T-helper 2 cell (primary cell): ENCODE measurements at places on chromosomes 6 and 20.

GRCh38 chr20:63519668-63520503, 679 bp upstream of the PPDPF start:
- peak; percentile 64 for DNase-seq

GRCh38 chr20:8018958-8019245, 659 bp downstream of the TMX4 start:
- peak; percentile 41 for DNase-seq

DNA sequence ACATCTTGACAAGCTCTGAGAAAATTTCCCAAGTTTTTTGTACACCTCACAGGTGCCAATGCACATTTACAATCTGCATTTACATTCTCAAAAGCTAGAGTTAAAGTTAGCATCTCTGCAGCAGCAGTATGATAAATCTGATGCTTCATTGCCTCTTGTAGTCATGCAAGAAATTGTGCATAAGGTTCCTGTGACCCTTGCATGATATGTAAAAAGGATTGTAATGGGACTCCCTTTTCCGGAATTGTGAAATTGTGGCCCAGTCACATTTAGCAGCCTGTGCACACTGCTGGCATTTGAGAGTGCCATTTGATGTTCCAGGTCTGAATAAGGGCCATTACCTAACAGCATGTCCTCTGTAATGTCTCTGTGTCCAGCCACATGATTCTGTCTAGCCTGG, 24.1 kb downstream of the HLA-DRB1 start:
- no peak for DNase-seq

GRCh38 chr20:33553516-33553915, 63.6 kb downstream of the CBFA2T2 start:
- DNase-seq, result no peak

GRCh38 chr6:27650620-27651370, 177.9 kb upstream of the ZNF184 start:
- no peak for DNase-seq

- DNase-seq, result no peak
These were observed 483.8 kb upstream of the FLRT3 start for GRCh38 chr20:14821251-14821650.

DNA sequence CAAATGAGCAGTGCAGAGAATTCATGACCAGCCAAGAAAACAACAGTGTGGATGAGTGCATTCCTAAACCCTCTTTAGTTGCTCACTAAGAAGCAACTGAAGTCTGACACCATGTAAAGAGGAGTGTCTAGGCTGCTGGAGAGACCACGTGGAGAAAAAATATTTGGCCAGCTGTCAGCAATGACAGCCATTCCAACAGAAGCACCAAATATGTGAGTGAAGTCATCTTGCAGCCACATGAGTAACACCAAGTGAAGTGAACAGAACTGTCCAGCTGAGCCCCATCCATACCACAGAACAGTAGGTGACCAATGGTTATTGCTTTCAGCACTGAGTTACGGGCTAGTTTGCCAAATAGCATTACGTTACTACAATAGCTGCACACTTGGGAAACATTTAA, 89.4 kb downstream of the TBXT start:
- no peak for DNase-seq

- no peak for DNase-seq
These were observed 5.1 kb downstream of the COX4I2 start for GRCh38 chr20:31642837-31643236.

DNA sequence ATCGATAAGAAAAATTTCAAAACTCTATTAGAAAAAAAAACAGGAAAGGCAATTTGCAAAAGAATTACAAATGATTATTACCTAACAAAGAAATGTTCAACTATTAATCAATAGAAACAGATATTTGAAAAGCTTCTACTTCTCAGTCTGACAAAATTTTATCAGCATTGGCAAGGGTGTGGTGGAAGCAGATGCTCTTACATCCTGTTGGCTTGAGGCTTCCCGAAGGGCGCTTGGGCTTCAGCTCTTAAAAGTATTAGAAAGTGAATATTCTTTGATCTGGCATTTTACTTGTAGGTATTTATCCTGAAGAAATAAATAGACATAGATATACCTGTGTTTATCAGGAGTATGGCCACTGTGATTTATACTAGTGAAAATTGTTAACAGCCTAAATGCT, 38.7 kb downstream of the SLC35D3 start:
- DNase-seq, result no peak

DNA sequence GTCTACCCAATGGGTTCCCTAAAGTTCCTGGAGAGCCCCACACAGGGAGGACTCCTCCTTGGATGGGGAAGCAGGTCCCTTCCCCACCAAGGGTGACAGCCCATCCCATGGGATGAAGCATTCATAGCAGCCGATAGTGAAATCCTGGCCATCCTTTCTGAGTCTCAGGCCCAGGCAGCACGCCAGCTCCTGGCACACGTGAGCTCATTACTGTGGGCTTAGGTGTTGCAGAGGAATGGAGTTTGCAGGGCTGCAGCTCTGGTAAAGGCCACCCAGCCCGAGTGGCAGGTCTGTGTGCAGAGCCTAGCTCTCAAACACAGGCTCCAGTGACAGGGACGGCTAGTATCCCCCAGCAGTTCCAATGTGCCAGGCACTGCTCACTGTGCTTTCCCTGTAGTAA, 31.0 kb downstream of the SIRPA start:
- no peak for DNase-seq

DNA sequence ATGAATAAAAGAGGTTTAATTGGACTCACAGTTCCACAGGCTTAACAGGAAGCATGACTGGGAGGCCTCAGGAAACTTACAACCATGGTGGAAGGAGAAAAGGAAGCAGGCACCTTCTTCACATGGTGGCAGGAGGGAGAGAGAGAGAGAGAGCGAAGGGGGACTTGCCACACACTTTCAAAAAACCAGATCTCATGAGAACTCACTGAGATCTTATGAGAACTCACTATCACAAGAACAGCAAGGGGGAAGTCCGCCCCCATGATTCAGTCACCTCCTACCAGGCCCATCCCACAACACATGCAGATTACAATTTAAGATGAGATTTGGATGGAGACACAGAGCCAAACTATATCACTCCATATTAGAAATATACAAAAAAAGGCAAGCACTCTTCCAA, 6.1 kb upstream of the SIRPD start:
- no peak for DNase-seq

- no peak for DNase-seq
These were observed 102.6 kb downstream of the TULP4 start for GRCh38 chr6:158414851-158415262.

DNA sequence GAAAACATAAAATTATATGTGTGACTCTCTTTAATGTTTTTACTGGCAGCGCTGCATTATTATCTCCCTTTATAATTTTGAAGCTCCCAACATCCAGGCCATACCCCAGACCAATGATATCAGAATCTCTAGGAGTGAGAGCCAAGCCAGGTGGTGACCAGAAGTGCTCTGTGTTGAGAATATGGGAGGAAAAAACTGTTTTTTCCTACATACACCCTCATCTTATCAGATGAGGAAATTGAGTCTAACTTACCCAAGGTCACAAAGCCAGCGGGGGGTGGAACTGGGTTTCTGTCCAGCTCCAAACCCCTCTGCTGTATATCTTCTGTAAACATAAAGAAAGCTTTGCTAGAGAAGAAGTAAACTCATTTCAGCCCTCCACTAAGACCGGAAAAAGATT, 42.5 kb downstream of the LY86 start:
- no peak for DNase-seq

- no peak for DNase-seq
These were observed 170.6 kb downstream of the CARMIL1 start for GRCh38 chr6:25449774-25450173.

DNA sequence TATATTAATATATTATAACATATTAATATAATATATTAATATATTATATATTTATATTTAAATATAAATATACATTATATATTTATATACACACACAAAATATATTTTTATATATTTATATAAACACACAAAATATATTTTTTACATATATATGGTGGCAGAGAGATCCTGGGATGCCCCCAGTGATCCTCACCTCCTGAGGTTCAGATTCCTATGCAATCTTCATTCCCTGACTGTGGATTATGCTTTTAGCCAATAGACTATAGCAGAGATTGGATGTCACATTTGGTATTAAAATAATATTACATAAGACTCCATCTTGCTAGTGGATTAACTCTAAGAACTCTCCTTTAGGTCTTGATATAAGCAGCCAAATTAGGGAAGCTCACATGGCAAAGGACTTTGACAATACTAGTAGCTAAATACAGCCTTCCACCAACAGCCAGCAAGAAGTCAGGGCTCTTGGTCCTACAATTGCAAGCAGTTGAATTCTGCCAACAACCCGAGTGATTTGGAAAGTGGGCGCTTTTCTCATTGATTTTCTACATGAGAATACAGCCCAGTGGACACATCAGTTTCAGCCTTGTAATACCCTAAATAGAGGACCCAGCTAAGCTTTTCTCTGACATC, 681.0 kb downstream of the C6orf118 start:
- DNase-seq, result no peak

GRCh38 chr20:56417911-56418310, 5.9 kb downstream of the CASS4 start:
- DNase-seq, result no peak

DNA sequence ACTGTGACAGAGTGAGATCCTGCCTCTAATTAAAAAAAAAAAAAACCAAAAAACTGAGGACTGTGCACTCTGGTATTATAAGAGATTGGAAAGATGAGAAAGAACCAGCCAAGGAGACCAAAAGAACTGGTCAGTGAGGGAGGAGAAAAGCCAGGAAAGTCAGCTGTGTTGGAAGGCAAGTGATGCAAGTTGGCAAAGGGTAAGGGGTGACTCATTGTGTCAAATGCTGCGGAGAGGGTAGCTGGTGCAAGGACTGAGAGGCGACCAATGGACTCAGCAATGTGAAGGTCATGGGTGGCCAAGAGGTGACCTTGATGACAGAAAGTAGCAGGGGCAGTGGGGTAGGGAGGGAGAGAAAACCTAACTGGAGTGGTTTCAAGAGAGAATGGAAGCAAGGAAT, 27.4 kb upstream of the LRRN4 start:
- DNase-seq, result no peak

DNA sequence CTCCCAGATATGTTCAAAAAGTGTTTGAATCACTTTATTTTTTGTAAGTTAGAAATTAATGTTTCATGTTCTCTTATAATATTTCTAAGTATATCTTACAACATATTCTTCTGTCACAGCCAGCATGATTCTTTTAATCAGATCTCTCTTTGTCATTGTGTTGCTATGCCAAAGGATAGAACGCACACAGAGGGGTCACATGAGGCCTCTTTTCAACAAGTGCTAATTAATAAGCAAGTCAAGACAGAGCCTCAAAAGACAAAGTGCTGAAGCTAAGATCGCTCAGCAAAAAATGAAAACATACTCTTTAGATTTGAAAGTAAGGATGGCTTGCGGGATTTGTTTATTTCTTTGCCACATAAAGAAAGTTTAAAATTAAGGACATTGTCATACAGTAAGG, 508.8 kb upstream of the PTCHD4 start:
- no peak for DNase-seq

- no peak for DNase-seq
These were observed 6.3 kb downstream of the ADTRP start for GRCh38 chr6:11772109-11772825.

DNA sequence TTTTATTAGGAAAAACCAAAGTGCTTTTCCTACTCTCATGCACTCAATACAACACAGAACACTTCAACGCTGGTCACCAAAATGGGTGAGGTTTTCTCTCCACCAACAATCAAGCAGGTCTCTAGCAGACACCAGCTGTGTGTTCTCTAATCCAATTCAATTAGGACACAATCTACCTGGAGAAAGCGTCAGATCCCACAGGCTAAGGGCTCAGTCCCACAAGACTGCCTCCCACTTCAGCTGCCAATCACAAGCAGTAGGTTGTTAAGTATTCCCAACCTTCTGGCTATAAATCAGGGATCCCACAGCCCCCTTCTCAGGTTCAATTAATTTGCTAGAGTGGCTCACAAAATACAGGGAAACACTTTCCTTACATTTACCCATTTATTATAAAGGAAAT, 47.7 kb downstream of the STMND1 start:
- no peak for DNase-seq

DNA sequence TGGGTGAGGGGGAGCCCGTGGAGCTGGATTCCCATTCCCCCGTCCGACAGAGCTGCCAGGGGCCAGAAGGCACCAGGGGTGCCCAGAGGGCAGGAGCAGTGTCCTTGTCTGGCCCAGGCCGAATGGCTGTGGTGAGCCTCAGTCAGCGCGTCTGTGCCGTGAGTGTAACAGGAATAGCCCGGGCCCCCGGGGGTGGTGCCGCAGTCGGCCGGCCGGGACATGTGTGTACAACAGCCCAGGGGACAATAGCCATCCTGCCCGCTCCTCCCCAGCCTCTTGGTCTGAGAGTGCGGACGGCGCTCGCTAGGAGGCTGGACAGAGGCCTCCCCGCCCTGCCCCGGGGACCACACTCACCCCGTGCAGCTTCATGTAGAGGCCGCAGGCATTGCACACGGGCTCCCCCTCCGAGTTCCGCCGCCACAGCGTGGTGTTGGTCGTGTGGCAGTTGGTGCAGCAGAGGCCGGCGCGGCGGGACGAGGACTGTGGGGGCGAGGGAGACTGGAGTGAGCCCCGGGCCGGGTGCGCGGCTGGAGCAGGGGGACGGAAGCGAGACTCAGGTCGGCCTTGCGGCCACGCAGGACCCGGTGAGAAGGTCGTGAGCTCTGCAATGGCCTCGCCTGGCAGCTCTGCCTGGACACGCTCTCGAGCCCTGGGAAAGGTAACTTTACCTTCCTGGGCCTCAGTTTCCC, 9.6 kb downstream of the GATA5 start:
- no peak for DNase-seq

GRCh38 chr20:35252037-35252461, 25.6 kb downstream of the MMP24 start:
- DNase-seq, result no peak

- no peak for DNase-seq
These were observed 13.4 kb upstream of the TNFAIP3 start for GRCh38 chr6:137853569-137854213.
